ENCODE measurements at places on chromosomes 3 and 15. TPM values are rescaled to one million over a fixed set of nuclear protein-coding genes. Genes with fewer than 3 reads are reported as not detected.

MCF2L2 gene
- 2.5 TPM for total RNA-seq

CFAP91 gene
- total RNA-seq, result 0.25 TPM

SPTSSB gene
- not detected for total RNA-seq

TRPC1 gene
- 3.1 TPM for total RNA-seq

EPB42 gene
- total RNA-seq, result not detected

PTH1R gene
- not detected for total RNA-seq

C3orf85 gene
- not detected for total RNA-seq

ULK3 gene
- total RNA-seq, result 50.3 TPM

GPR149 gene
- total RNA-seq, result not detected

ZNF770 gene
- 53.0 TPM for total RNA-seq

GP9 gene
- not detected for total RNA-seq

All from activated naive CD4-positive, alpha-beta T cell treated with anti-CD3 and anti-CD28 coated beads, Interleukin-2, amount 50 U/mL, for 72 hours (primary cell).